ENCODE measurements at places on chromosomes 6 and 20. TPM values are rescaled to one million over a fixed set of nuclear protein-coding genes. Genes with fewer than 3 reads are reported as not detected.

PRR18 gene
- polyA plus RNA-seq = not detected

RIPPLY2 gene
- polyA plus RNA-seq = not detected

GRCh38 chr20:38685853-38686473 lies 38.3 kb upstream of the SLC32A1 start:
- peak; percentile 6 for DNase-seq

DNA sequence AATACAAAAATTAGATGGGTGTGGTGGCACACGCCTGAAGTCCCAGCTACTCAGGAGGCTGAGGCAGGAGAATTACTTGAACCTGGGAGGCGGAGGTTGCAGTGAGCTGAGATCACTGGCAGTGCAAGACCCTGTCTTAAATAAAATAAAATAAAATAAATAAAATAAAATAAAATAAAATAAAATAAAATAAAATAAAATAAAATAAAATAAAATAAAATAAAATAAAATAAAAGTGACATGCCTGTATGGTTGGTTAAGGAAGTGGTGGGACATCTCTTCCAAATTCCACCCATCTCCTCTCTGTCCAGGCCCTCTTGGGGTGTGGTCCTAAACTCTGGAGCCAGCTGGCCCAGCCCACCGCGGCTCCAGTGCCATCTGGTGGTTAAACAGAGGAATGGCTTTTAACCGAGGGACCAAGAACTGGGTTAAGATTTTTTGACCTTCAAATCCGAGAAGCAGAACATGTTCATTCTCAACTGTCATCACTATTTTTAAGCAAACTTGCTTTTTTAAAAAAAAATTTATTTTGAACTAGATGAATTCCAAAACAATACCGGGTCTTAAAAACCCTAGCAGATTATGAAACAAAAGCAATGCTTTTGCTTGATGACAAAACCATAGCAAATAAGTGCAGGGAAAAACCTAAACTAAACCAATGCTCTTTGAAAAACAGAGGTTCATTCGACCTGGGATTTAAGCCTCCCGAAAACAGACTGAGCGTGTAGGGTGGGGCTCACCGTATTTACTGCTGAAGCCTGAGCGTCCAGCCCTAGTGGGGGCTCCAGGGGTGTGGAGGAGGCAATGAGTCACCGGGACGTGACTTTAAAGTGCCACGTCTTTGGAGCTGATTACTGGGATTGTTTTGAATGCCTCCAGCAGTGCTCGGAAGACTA lies 68.8 kb downstream of the CDC5L start:
- no peak for DNase-seq
